Memory B cell (primary cell): ENCODE measurements at places on chromosomes 2 and 18.

DNA sequence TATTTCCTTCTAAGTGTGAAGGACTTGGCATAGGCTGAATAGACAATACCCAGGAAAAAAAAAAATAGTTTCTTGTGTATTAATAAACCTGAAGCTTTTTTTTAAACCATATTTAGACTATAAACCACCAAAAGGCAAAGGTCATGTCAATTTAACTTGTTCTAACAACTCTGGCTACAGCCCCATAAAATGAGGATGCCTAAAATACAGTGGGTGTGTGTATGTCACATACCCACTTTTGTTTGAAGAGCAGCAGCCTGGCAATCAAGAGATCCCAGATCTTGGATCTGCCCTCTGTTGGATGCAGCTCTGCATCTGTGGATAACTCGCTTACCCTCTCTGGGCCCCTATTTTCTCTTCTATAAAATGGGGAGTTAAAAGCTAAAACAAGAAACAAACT is 65.4 kb downstream of the SATB2 start:
- no peak for DNase-seq
- no peak overlapping the region for H3K27ac ChIP-seq
- no peaks in the 10 kb centered on the region for H3K4me1 ChIP-seq
- no peaks in the 10 kb centered on the region for H3K27me3 ChIP-seq
- no peak overlapping the region for H3K4me3 ChIP-seq

- no peak overlapping the region for H3K27ac ChIP-seq
- H3K4me3 ChIP-seq: no peak overlapping the region
- DNase-seq: no peak
- no peaks in the 10 kb centered on the region for H3K4me1 ChIP-seq
Measured at GRCh38 chr18:1353025-1353424, 448.4 kb downstream of the ADCYAP1 start.

GRCh38 chr18:67633939-67634338 is 117.4 kb upstream of the DSEL start:
- no peaks in the 10 kb centered on the region for H3K36me3 ChIP-seq
- H3K27me3 ChIP-seq: peaks cover 2% of the 10 kb centered on the region
- H3K4me1 ChIP-seq: no peaks in the 10 kb centered on the region
- H3K27ac ChIP-seq: no peak overlapping the region
- no peak for DNase-seq

GRCh38 chr2:203782262-203782976 is 76.0 kb downstream of the CD28 start:
- no peaks in the 10 kb centered on the region for H3K4me1 ChIP-seq
- no peaks in the 10 kb centered on the region for H3K36me3 ChIP-seq
- DNase-seq: no peak
- no peak overlapping the region for H3K4me3 ChIP-seq
- H3K27ac ChIP-seq: no peak overlapping the region

GRCh38 chr2:225328192-225328591 is 71.3 kb upstream of the NYAP2 start:
- no peaks in the 10 kb centered on the region for H3K4me1 ChIP-seq
- peaks cover 9% of the 10 kb centered on the region for H3K27me3 ChIP-seq
- no peak overlapping the region for H3K27ac ChIP-seq

GRCh38 chr2:3646446-3646845 is 11.6 kb upstream of the ALLC start:
- H3K4me3 ChIP-seq: no peak overlapping the region
- H3K27ac ChIP-seq: no peak overlapping the region
- no peak for DNase-seq

DNA sequence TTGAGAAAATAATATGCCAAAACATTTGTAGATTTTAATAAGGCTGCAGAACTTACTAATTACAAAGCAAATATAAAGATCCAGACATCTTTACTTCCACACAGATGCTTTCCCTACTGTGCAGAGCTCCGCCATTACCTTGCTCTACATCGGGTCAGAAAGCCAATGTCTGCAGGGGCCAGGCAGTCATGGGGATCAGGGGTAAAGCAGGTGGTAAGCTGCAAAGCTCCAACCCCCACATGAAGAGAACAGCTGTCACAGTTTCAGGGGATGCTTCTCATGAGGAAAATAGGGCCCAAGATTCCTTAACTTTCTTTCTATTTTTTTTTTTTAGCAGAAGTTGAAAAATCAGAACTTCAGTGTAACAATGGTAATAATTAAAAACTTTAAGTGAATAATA is 102.7 kb downstream of the DCC start:
- no peak overlapping the region for H3K4me3 ChIP-seq
- H3K27me3 ChIP-seq: no peaks in the 10 kb centered on the region
- H3K27ac ChIP-seq: no peak overlapping the region
- DNase-seq: no peak
- no peaks in the 10 kb centered on the region for H3K36me3 ChIP-seq

DNA sequence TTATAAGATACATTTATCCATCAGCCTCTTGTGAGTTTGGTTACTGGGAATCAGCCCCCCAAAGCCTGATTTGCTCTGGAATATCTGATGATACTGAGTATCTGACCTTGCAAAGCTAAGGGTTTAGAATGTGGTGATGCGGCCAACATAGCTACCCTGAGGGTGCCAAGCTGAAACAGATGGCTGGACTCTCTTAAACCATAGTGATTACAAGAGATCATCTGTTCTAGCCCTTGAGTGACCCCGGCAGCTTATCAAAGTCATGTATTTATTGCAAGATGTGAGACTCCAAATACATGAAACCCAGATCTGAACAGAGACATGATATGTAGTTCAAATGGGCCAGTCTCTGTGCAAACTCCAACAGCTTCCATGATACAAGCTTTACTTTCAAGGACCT is 78.2 kb upstream of the CABLES1 start:
- H3K36me3 ChIP-seq: no peaks in the 10 kb centered on the region
- no peak overlapping the region for H3K27ac ChIP-seq
- H3K4me1 ChIP-seq: no peaks in the 10 kb centered on the region
- peaks cover 10% of the 10 kb centered on the region for H3K27me3 ChIP-seq
- no peak for DNase-seq

DNA sequence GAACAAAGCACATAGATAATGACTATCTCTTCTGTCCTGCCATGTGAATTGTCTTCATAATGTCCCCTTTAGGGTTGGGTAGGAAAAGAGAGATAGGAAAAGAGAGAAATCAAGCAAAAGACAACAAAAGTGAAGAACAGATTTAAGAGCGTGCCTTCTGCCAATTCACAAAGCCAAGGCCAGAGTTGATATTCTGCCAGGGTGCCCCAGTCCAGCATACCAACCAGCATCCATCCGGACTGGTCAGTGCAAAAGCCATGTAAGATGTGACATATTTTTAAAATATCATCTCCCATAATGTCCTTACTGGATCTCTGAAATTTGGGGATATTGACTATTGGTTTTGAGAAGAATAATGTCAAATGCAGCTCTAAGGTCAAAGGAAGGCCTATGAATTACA is 35.7 kb upstream of the KLF7 start:
- no peak for DNase-seq
- no peak overlapping the region for H3K4me3 ChIP-seq
- H3K4me1 ChIP-seq: no peaks in the 10 kb centered on the region
- peaks cover 3% of the 10 kb centered on the region for H3K36me3 ChIP-seq

GRCh38 chr2:196758474-196759377 is 40.8 kb downstream of the GTF3C3 start:
- DNase-seq: no peak
- H3K36me3 ChIP-seq: peaks cover 16% of the 10 kb centered on the region
- H3K27me3 ChIP-seq: no peaks in the 10 kb centered on the region
- no peak overlapping the region for H3K4me3 ChIP-seq
- H3K4me1 ChIP-seq: no peaks in the 10 kb centered on the region

GRCh38 chr2:60125611-60126426 is 427.6 kb downstream of the BCL11A start:
- no peak overlapping the region for H3K27ac ChIP-seq
- no peak overlapping the region for H3K4me3 ChIP-seq
- no peaks in the 10 kb centered on the region for H3K4me1 ChIP-seq
- DNase-seq: no peak
- no peaks in the 10 kb centered on the region for H3K27me3 ChIP-seq

GRCh38 chr2:2681711-2682251 is 350.7 kb upstream of the MYT1L start:
- peaks cover 2% of the 10 kb centered on the region for H3K4me1 ChIP-seq
- H3K27ac ChIP-seq: no peak overlapping the region
- peaks cover 2% of the 10 kb centered on the region for H3K36me3 ChIP-seq
- no peak overlapping the region for H3K4me3 ChIP-seq
- DNase-seq: no peak

- DNase-seq: peak; percentile 100
- peaks cover 16% of the 10 kb centered on the region for H3K4me1 ChIP-seq
- no peaks in the 10 kb centered on the region for H3K27me3 ChIP-seq
- H3K36me3 ChIP-seq: peaks cover 16% of the 10 kb centered on the region
- peak within 1 kb of the TSS; percentile 99 for H3K27ac ChIP-seq
Measured at GRCh38 chr2:177212106-177212890, at the start of gene HNRNPA3. HNRNPA3 (plus strand) TSS chr2:177212794; CDS start chr2:177212800, 6 bp downstream.

- no peak for DNase-seq
- no peak overlapping the region for H3K27ac ChIP-seq
- no peaks in the 10 kb centered on the region for H3K4me1 ChIP-seq
- no peaks in the 10 kb centered on the region for H3K36me3 ChIP-seq
- H3K4me3 ChIP-seq: no peak overlapping the region
Measured at GRCh38 chr2:12700989-12701388, 15.7 kb upstream of the TRIB2 start.

GRCh38 chr2:165401285-165401852 is 68.1 kb upstream of the CSRNP3 start:
- DNase-seq: peak; percentile 52
- H3K4me3 ChIP-seq: no peak overlapping the region
- H3K27me3 ChIP-seq: peaks cover 5% of the 10 kb centered on the region
- H3K27ac ChIP-seq: no peak overlapping the region
- H3K4me1 ChIP-seq: no peaks in the 10 kb centered on the region

DNA sequence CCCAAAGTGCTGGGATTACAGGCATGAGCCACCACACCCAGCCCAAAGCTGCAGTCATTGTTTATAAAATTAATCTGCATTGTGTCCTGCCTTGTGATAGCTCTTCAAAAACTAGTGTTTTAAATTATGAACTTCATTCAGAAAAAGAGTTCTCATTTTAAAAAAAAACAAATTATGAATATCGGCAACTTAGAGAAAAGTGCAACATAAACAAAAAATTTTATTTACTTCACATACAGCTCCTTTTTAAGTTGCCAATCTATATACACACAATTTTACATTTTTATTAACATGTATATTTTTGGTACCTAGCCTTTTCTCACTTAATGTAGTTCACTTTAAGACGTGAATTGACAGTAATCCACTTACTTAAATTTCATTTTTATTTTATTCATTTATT is 46.9 kb downstream of the GEMIN6 start:
- peaks cover 29% of the 10 kb centered on the region for H3K36me3 ChIP-seq
- no peak for DNase-seq
- no peak overlapping the region for H3K27ac ChIP-seq
- no peak overlapping the region for H3K4me3 ChIP-seq

- no peaks in the 10 kb centered on the region for H3K4me1 ChIP-seq
- peaks cover 3% of the 10 kb centered on the region for H3K27me3 ChIP-seq
- no peaks in the 10 kb centered on the region for H3K36me3 ChIP-seq
- H3K27ac ChIP-seq: no peak overlapping the region
- no peak overlapping the region for H3K4me3 ChIP-seq
- no peak for DNase-seq
Measured at GRCh38 chr2:199602271-199602895, 144.6 kb upstream of the SATB2 start.

DNA sequence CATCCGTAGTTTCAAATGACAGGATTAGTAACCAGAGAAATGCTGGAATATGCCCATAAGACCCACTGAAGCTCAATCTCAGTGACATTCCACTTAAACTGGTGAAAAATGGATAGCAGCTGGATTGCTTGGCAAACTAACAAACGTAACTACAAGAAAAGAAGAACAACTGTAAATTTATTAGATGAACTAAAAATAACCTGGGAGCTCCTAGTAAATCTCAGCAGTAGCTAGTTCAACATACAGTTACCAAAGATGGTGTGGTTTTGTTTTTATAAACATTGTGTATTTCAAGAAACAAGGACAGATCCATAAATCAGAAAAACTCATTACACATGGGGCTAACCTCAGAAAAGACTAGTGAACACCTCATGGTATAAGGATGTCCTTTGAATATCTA is 531.9 kb downstream of the XIRP2 start:
- no peak for DNase-seq
- H3K4me3 ChIP-seq: no peak overlapping the region
- no peaks in the 10 kb centered on the region for H3K36me3 ChIP-seq
- H3K27ac ChIP-seq: no peak overlapping the region
- no peaks in the 10 kb centered on the region for H3K27me3 ChIP-seq
